Adrenal gland (tissue), 19 donors: ENCODE measurements at places on chromosomes 5 and 9. TPM values are rescaled to one million over a fixed set of nuclear protein-coding genes. Genes with fewer than 3 reads are reported as not detected.

Gene ORM1
- total RNA-seq: 7.4 TPM

DNA sequence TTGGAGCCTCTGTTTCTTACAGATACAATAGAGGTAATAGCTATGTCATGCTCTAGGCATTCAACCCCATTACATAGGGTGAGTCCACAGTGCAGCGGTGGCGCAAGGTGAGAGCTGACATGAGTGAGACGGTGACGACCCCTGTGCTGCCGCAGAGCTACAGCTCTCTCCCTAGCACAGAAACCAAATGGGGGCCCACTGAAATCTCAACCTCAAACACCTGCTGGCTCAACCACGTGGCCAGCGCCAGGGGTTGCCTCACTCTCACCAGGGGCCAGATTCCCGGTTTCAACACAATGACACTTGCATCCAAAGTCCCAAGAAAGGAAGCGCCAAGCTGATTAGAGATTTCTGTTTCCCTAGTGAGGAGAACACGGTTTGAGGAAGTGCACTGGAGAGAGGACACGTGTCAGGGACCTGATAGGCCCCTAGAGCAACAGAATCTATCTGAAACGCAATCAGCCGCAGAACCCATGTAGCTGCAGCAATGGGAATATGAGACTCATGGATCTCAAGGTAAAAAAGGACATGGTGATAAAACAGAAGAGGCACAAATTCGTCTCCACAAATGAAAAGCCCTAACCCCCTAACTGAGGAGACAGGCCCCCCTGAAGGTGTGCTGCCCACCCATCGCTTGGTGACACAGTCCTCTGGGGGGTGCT, 114.3 kb downstream of the CRB2 start:
- H3K27me3 ChIP-seq: no peaks in the 10 kb centered on the region
- DNase-seq: no peak
- H3K27ac ChIP-seq: no peak overlapping the region
- no peak overlapping the region for H3K4me3 ChIP-seq
- H3K36me3 ChIP-seq: no peaks in the 10 kb centered on the region

GRCh38 chr9:79080536-79080935, 491.2 kb upstream of the TLE4 start:
- no peak overlapping the region for H3K27ac ChIP-seq
- H3K4me1 ChIP-seq: no peaks in the 10 kb centered on the region
- H3K27me3 ChIP-seq: no peaks in the 10 kb centered on the region

- DNase-seq: peak; percentile 75
- H3K4me1 ChIP-seq: peaks cover 37% of the 10 kb centered on the region
- peaks cover 58% of the 10 kb centered on the region for H3K36me3 ChIP-seq
- H3K4me3 ChIP-seq: no peak overlapping the region
Observed at GRCh38 chr9:127505396-127506116, 54.2 kb downstream of the LRSAM1 start.

Gene OR1J1
- not detected for total RNA-seq

Gene MVB12B
- 11.9 TPM for total RNA-seq

GRCh38 chr9:79684711-79685575, 113.2 kb downstream of the TLE4 start:
- peaks cover 28% of the 10 kb centered on the region for H3K4me1 ChIP-seq
- no peaks in the 10 kb centered on the region for H3K36me3 ChIP-seq
- H3K27ac ChIP-seq: no peak overlapping the region
- H3K27me3 ChIP-seq: no peaks in the 10 kb centered on the region
- H3K4me3 ChIP-seq: no peak overlapping the region

Gene CDC20B
- 0.11 TPM for total RNA-seq

Gene PCDHB13
- 2.6 TPM for total RNA-seq

DNA sequence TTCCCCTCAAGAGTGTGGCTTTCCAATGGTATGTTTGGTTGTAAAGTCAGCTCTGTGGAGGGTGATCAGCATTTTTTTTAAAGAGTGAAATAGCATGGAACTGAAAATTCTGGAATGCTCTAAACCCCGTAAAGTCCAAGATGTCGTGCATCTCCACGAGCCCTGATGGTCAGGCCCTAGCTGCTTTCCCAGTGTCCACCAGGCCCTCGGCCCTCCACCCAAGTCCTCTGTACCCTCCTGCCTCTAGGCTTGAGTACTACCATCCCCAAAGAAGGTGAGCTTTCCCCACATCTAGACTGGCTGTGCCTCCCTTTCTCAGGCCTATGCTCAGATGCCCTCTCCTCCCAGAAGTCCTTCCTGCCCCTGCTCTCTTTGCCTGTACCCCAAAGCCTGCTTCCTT, 280.3 kb downstream of the GADD45G start:
- H3K4me1 ChIP-seq: no peaks in the 10 kb centered on the region
- H3K27ac ChIP-seq: no peak overlapping the region
- H3K4me3 ChIP-seq: no peak overlapping the region
- H3K27me3 ChIP-seq: no peaks in the 10 kb centered on the region
- DNase-seq: no peak

DNA sequence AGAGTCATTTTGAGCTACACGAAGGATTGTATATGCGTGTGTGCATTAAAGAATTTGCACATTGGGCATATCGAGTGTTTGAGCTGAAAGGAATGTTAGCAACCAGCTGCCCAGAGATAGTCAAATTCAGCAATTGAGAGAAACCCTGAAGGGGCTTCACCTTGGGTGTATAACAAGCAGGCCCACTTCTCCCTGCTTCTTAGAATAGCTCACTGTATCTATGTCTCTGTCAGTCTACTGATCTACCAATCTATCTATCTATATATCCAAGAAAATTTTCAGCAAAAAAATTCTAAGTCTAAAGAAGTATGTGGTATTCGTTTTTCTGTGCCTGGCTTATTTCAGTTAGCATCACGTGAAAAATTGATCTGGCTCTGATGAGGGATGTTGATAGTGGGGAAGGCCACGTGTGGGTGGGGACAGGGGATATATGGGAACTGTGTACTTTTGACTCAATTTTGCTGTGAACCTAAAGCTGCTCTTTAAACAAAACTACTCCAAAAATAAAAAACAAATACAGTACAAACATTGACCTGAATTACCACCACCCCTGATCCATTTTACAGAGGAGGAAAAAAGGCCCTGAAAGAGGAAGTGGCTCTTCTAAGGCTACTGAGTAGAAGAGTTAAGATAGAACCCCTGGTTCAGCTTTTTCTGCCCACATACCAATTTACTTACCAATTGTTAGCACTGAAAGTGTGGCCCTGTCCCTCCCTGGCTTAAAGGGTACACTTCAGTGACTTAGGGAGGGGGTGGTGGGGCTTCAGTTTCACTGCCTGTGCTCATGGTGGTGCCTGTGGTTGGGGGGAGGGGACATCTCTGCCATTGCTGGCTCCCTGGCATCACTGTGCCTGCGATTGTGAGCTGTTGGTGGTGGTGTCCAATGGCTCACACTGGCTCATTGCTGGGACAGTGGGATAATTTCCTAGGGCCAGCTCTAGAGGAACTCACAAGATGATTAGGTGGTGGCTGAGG, 141.8 kb downstream of the DOCK2 start:
- no peak overlapping the region for H3K27ac ChIP-seq
- no peaks in the 10 kb centered on the region for H3K36me3 ChIP-seq
- DNase-seq: no peak

DNA sequence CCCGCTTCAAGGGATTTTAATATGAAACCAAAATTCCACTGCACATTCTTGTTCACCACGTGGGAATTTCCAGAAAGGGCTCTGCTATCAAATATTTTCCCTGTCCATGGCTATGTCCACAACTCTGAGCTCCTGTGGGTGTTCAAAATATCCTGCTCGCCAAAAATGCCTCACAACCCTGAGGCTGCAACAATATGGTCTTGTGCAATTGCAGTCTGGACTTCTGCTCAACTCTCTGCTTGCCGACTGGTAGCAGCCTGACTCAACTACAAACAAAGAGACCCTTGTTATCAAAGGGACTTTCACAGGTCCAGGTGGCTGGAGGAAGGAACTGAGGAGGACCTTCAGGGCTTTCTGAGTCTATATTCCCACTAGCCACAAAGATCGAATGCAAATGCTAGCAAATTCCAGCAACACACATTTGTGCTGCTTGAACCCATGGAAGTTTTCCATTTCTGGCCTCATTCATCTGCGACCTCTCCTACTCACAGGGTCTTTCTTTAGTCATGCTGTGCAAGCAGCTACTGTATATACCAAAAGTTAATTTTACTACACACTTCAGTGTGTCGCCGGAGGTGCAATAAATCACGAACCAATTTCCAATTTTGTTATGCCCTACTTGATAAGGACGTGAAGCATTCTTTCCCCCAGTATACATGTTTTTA, 169.2 kb upstream of the SLC30A5 start:
- no peak overlapping the region for H3K4me3 ChIP-seq
- no peaks in the 10 kb centered on the region for H3K4me1 ChIP-seq
- DNase-seq: no peak
- H3K36me3 ChIP-seq: no peaks in the 10 kb centered on the region
- H3K27me3 ChIP-seq: no peaks in the 10 kb centered on the region

- no peak overlapping the region for H3K4me3 ChIP-seq
- no peaks in the 10 kb centered on the region for H3K27me3 ChIP-seq
- DNase-seq: no peak
- no peaks in the 10 kb centered on the region for H3K36me3 ChIP-seq
- H3K4me1 ChIP-seq: no peaks in the 10 kb centered on the region
Observed at GRCh38 chr5:16580382-16580781, 36.4 kb downstream of the RETREG1 start.

DNA sequence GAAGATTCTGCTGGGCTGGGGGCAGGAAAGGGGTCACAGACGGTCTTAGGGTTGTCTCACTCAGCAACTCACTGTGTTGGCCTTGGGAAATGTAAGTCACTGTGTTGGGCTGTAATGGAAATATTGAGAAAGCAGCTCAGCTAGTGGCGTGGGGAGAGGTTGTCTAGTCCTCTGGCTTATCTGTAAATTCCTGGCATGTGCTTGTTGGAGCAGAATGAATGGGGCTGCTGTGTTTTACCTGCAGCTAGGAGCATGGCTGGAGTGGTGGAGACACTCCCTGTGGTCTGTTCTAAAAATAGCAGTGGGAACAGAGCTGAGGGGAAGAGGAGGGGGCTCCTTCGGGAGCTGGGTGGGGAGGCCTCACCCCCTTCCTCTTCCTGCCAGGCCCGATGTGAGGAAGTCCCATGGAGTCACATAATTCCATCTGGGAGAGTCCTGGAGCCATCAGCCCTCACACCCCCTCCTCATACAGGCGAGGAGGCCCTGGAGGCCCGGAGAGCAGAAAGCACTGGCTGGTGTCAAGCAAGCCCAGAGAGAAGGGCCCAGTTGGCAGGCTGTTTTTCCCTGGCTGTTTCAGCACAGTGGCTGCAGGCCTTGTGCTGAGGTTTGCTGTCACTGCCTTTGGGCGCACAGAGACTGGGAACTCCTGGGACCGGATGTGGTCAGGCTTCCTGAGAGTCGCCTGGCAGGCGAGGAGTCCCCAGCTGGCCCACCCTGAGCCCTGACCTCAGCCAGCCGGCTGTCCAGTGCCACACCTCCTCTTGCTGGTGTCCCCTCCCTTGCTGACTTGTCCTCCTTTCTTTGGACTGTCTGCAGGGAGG, 84.9 kb downstream of the RGS3 start:
- peak overlapping the region; percentile 68 for H3K27ac ChIP-seq
- no peaks in the 10 kb centered on the region for H3K27me3 ChIP-seq
- peak; percentile 86 for DNase-seq
- H3K4me1 ChIP-seq: peaks cover 54% of the 10 kb centered on the region

GRCh38 chr9:92650839-92651621, 18.9 kb downstream of the IPPK start:
- H3K4me3 ChIP-seq: no peak overlapping the region
- H3K27me3 ChIP-seq: no peaks in the 10 kb centered on the region
- no peaks in the 10 kb centered on the region for H3K36me3 ChIP-seq
- peak overlapping the region; percentile 44 for H3K27ac ChIP-seq
- DNase-seq: peak; percentile 55
- peaks cover 9% of the 10 kb centered on the region for H3K4me1 ChIP-seq

DNA sequence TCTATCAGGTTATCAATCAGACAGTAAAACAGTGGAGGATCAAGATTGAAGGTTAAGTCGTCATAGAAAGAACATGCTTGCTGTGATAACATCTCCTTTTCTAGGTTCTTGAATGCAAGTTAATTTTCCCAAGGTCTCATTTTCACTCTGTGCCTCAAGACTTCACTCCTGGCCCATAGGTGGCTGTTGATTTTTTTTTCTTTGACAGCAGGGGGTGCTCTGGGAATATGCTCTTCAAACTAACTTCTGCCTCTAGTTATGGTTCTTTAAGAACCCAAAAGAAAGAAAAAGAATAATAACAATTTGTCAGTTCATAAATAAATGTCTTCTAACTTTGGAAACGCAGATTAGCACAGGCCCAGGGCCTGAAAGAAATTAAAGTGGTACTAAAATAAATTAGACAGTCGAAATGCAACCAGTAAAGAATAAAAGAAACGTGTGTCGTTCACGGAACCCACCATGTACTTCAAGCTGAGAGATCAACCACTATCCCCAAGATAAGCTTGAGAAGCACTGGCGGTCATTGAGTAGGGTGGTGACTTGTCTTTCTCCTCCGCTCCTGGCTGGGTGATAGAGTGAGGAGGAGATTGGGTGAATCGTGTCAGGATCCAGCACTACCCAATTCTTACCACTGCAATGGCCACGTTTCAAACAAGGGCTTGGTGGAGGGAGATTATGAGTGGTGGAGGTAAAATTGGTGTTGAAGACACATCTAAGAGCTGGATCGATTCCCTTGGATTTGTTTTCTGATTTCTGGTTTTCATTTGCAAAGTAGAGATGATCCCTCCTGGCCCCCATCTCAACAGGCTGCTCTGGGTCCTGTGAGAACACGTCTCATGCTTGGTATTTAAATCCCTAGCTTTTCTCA, 93.4 kb upstream of the IRX4 start:
- no peak overlapping the region for H3K27ac ChIP-seq
- H3K36me3 ChIP-seq: no peaks in the 10 kb centered on the region
- H3K4me3 ChIP-seq: no peak overlapping the region
- H3K27me3 ChIP-seq: no peaks in the 10 kb centered on the region

DNA sequence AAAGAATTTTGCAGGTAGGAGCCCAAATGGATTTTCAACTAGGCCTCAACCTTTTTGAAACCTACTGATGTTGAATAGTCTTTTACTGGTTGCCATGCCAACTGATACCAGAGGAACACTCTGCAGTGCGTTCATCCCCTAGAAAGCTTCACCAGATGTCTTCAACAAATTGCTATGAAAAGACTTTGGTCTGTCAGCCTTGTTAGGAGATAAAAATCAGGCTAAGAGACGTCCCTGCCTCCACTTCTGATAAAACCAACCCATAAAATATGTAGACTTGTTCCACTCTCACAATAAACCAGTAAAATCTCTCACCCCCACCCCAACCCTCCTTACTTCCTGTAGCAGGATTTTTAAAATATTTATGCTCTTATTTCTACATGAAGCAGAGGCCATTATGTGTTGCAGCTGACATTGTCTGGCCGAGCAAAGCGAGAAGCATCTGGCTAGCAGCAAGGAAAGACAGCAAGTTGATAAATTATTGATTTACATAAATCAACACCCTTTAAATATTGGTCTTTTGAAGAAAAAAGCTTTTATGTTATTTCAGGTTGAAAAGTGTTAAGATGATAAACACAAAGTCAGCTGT, 428.7 kb downstream of the ISL1 start:
- H3K4me3 ChIP-seq: no peak overlapping the region
- no peak overlapping the region for H3K27ac ChIP-seq
- DNase-seq: no peak
- H3K36me3 ChIP-seq: no peaks in the 10 kb centered on the region
- H3K4me1 ChIP-seq: no peaks in the 10 kb centered on the region
- H3K27me3 ChIP-seq: no peaks in the 10 kb centered on the region

Gene FRMD3
- 31.2 TPM for total RNA-seq

- H3K27ac ChIP-seq: no peak overlapping the region
- DNase-seq: peak; percentile 58
- H3K36me3 ChIP-seq: peaks cover 4% of the 10 kb centered on the region
- H3K4me3 ChIP-seq: no peak overlapping the region
Observed at GRCh38 chr5:181241393-181241975, 2.2 kb downstream of the RACK1 start.
